AG08395 (cell line): ENCODE measurements at places on chromosomes 3 and 15.

DNA sequence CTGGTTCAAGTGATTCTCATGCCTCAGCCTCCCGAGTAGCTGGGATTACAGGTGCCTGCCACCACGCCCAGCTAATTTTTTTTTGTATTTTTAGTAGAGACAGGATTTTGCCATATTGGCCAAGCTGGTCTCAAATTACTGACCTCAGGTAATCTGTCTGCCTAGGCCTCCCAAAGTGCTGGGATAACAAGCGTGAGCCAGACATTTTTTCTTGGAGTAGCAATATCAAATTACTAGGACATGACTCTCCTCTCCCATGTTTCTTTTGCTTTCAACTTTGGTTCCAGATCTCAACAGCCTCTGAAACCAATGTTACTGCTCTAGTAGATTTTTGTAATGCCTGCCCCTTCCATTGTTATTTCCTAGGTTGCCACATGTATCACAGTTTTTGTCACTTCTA is 462.0 kb downstream of the GBE1 start:
- DNase-seq: no peak

- no peak for DNase-seq
Measured at GRCh38 chr3:84830476-84830875, 128.3 kb upstream of the CADM2 start.

- DNase-seq: no peak
Measured at GRCh38 chr15:85129881-85130280, 148.2 kb downstream of the PDE8A start.

- no peak for DNase-seq
Measured at GRCh38 chr15:78804391-78804792, 6.9 kb downstream of the ADAMTS7 start.

- peak; percentile 70 for DNase-seq
Measured at GRCh38 chr3:141796081-141796888, 33.1 kb downstream of the GRK7 start.

DNA sequence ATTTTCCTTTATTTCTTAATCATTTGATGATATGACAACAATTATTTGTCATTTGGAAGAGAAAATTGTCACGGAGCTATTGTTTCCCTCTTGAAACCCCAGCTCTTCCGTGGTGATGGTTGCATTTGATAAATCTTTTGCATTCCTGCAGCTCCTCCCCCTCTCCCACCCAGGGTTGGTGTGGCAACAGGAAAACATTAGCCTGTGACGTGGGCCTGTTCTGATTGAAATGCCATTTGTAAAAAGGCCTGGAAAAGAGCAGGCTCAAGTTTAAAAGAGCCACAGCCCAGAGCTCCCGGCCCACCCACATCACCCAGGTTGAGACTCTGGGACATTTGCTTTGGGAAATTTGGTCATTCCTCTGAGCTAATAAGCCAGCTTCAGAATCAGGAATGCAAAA is 282.5 kb downstream of the RPLP1 start:
- DNase-seq: peak; percentile 76

GRCh38 chr15:57559875-57560274 is 31.8 kb upstream of the MYZAP start:
- peak; percentile 71 for DNase-seq

GRCh38 chr15:52134502-52135144 is 22.0 kb upstream of the BCL2L10 start:
- no peak for DNase-seq

- no peak for DNase-seq
Measured at GRCh38 chr15:62605282-62605681, 437.3 kb upstream of the TPM1 start.

DNA sequence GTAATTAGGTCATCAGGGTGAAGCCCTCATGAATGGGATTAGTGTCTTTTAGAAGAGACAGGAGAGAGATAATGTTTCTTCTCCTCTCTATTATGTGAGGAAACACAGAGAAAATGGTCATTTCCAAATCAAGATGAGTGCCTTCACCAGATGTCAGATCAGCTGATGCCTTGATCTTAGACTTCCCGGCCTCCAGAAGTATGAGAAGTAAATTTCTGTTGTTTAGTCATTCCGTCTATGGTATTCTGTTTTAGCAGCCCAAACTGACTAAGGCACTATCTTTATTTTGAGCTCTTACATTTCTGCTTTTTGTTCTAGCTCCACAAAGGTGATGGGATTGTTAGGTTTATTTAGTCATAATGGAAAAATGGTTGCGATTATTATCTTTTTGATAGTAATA is 273.2 kb upstream of the GADL1 start:
- no peak for DNase-seq

- DNase-seq: no peak
Measured at GRCh38 chr15:83980637-83981036, 254.9 kb upstream of the GOLGA6L4 start.

- DNase-seq: no peak
Measured at GRCh38 chr15:63251701-63252100, 25.7 kb upstream of the APH1B start.

GRCh38 chr3:153621953-153622352 is 459.9 kb downstream of the RAP2B start:
- DNase-seq: no peak

GRCh38 chr3:192188218-192188835 is 539.0 kb downstream of the FGF12 start:
- no peak for DNase-seq

DNA sequence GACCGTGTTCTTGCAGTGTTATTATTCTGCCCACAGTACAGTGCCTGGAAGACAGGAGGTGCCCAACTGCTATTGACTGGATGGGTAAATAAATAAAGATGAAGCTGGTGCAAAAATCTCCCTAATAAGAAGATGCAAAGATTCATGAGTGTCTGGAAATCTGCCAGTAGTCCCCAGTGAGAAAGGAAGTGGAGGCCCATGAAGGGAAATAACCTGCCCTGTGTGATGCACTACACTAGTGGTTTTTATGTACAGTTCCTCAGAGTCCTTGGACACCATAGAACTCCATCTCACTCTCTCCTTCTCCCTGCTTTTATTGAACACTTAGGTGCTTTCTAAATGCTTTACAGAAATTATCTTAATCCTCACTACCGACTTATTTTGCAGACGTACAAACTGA is 8.3 kb upstream of the SUCLG2 start:
- DNase-seq: no peak

DNA sequence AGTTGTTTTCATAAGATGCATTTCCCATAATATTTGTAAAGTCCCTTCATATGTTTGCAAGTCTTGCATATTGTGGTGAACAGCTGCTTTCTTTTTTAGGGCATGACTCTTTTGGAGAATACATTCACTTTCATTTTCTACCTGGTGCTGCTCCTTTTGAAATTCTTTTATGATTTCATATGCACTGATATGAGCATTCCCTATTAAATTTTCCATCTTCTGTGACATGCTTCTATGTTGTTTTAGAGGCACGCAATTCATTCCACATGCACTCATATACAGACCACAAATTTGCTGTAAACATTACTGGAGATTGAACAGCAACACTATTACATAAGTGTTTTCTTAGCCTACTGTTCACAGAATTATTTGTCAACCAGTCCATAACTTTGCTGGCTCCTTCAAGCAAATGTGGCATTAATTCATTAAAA is 92.8 kb upstream of the TNFSF10 start:
- DNase-seq: peak; percentile 14

DNA sequence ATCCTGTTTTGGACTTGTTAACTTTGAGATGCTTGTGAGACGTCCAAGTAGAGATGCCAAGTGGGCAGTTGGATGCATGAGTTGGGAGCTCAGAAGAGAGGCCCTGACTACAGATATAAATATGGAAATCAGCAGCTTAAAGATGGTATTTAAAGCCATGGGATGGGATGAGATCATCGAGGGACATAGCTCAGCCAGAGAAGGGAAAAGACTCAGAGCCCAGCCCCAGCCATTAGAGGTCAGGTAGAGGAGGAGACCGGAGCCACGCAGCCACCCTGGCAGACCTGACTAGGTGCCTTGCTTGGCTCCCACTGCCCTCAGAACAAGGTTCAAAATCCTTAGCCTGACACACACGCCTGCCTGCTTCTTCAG is 31.1 kb downstream of the ATP2B2 start:
- no peak for DNase-seq

DNA sequence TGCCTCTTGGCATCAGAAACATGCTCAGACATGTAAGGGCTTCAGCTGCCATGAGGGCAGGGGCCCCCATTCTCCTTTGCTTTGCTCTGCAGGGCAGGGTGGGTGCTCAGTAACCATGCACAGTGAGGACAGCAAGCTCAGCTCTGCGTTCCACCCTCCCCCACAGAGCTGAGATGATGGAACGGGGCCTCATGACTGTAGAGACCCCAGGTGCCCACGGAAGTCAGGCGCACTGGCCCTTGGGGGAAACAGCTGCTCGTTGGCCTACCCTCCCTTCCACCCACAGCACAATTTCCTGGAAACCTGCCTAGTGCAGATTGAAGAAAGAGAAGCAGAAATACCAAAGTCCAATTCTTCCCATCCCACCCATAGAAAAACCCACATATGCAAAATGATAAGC is 10.5 kb downstream of the CTXND1 start:
- no peak for DNase-seq

GRCh38 chr15:41231422-41232226 is 556 bp downstream of the CHP1 start:
- no peak for DNase-seq

DNA sequence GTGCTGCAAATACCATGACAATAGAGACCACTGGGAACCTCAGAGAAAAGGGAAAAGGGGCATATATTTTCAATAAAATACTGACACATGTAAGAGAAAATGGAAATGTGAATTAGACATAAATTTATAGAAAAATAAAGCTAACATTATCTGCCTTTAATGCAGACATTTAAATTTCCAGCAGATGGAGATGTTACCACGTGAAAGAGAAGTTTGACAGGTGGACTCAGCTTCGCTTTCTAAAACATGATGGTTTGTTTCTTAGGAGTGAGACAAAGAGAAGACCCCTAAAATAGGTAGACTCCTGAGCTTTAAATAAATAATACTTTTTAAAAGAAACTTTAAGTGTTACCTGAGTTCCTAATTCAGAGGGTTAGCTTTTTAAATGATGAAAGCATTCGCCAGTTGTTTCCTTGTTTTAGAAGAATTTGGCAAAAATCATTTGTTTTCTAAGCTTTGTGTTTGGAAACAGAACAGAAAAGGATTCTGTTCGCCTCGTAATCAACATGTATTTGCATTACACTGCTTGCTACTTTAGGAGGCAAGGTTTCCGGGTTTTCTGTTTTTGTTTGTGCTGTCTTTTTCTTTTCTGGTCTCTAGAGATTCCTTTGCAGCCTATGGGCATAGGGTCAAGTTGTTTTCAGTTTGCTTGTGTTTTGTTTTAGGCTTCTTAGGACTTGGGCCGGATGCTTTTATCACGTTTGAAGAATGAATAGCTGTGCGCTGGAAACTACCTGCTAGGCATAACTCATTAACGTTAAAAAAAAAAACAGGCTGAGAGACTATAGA is 271.4 kb downstream of the THSD4 start:
- no peak for DNase-seq

DNA sequence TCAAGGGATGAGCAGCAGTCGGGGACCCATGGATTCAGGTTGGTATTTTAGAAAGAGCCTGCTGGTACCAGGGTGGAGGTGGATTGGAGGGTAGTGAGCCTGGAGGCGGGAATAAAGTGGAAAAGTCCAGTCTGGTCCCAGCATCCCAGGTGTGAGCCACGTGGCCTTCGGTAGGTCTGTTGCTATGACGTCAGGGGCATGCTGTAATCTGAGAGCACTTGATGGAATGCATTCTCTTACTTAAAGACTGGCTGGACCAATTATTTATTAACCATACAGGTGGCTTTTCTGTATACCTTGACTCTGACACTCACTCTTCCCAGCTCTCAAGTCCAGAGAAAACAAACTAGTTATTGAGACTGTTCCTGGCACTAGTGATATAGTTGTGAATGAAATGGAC is 389.9 kb upstream of the RGMA start:
- DNase-seq: no peak

- DNase-seq: peak; percentile 66
Measured at GRCh38 chr3:136818191-136818768, 646 bp upstream of the SLC35G2 start.

- no peak for DNase-seq
Measured at GRCh38 chr3:27673701-27674100, 48.4 kb downstream of the EOMES start.

GRCh38 chr15:99983886-99984286 is 250.6 kb upstream of the LYSMD4 start:
- no peak for DNase-seq

- no peak for DNase-seq
Measured at GRCh38 chr3:25542492-25543039, 114.5 kb downstream of the RARB start.

DNA sequence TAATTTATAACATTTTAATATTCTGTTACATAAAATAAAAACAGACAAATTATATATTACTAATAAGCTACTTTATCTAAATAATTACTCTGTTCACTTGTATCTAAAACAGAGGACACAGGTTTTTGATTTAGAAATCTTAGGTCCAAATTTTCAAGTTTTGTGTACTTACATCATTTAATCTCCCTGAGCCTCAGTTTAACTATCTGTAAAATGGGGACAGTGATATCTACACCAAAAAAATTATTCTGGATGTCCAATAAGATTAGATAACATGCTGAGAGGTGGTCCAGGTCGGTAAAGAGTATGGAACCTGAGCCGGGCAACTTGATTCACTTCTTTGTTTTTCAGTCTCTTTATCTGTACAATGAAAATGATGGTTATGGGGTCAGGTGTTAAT is 263.8 kb upstream of the CDIN1 start:
- DNase-seq: no peak

- DNase-seq: no peak
Measured at GRCh38 chr15:48641416-48641815, 4.1 kb downstream of the FBN1 start.

- DNase-seq: no peak
Measured at GRCh38 chr3:111971533-111972130, 7.2 kb upstream of the ABHD10 start.

DNA sequence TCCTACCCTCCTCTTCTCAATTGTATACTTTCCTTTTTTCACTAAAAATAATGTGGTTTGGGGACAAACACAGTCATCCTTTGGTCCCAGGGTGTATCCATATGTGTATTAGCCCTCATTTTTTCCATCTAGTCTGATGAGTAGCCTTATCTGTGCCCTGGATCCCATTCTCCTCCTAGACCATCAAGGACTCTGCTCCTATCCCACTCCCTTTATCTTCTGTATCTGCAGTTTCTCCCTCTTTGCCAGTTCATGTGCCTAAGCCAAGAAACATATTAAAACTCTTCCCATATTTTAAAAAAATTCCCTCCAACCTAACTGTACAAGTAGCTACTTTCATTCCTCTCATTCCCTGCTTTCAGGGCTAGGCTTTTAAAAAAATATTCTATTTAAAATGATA is 25.2 kb downstream of the CCDC14 start:
- no peak for DNase-seq

- DNase-seq: no peak
Measured at GRCh38 chr3:149058602-149059001, 27.7 kb downstream of the HLTF start.

DNA sequence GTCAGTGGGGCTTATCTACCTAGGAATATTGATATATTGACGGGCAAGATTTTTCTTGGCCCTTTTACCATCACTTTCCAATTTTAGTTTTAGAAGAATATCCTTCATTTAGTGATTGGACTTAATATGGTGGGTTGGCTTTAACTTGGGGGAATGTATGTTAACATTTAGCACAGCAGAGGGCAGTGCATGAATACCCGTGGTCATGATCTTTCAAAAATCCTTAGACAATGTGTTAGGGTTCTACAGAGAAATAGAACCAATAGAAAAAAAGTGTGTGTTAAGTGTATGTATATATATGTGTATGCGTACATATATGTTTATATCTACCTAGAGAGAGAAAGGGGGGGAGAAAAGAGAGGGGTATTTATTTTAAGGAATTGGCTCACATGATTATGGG is 36.9 kb downstream of the GPR171 start:
- DNase-seq: no peak

GRCh38 chr3:31610700-31611275 is 78.1 kb downstream of the STT3B start:
- DNase-seq: peak; percentile 38
